GM10248 (cell line): ENCODE measurements at places on chromosomes 12 and 14.

GRCh38 chr14:70425354-70425753, 8.5 kb upstream of the SYNJ2BP start:
- DNase-seq = no peak

GRCh38 chr12:31897781-31898503, 61.3 kb upstream of the RESF1 start:
- DNase-seq = no peak

GRCh38 chr12:121773011-121773777, 20.3 kb downstream of the RHOF start:
- DNase-seq = peak; percentile 93

DNA sequence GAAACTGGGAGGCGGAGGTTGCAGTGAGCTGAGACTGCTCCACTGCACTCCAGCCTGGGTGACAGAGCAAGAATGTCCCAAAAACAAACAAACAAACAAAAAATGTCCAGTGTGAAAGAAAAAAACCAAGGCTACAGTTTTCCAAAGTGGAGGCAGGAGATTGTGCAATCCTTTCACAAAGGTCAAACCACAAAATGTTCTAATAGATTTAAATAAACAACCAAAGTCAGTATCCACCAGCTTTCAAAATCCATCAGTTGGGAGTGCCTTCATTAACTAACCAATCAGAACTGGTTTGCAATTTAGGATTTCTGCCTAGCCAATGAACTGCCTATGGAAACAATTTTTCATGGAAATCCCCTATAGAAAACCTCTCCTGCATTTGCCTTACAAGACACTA, 52.3 kb upstream of the TRIM9 start:
- no peak for DNase-seq
